ENCODE measurements at places on chromosomes 7 and 10. TPM values are rescaled to one million over a fixed set of nuclear protein-coding genes. Genes with fewer than 3 reads are reported as not detected.

Gene COBL
- 38.3 TPM for total RNA-seq

Gene AMPH
- total RNA-seq = 1.1 TPM

Gene CPXM2
- total RNA-seq = 0.45 TPM

Gene HOXA9
- total RNA-seq = not detected

Gene AKR1D1
- total RNA-seq = 206 TPM

Gene MYO1G
- total RNA-seq = 1.0 TPM

Gene GOLGA7B
- 0.53 TPM for total RNA-seq

Gene GPR26
- total RNA-seq = not detected

Gene ZFAND2A
- total RNA-seq = 39.8 TPM

Gene GOT1
- total RNA-seq = 107 TPM

Gene CLRN3
- total RNA-seq = 25.1 TPM

- DNase-seq = no peak
These were observed 86.9 kb downstream of the MPP7 start for GRCh38 chr10:28215930-28216329.

- DNase-seq = no peak
These were observed 784.0 kb downstream of the SUGCT start for GRCh38 chr7:40918701-40919271.

DNA sequence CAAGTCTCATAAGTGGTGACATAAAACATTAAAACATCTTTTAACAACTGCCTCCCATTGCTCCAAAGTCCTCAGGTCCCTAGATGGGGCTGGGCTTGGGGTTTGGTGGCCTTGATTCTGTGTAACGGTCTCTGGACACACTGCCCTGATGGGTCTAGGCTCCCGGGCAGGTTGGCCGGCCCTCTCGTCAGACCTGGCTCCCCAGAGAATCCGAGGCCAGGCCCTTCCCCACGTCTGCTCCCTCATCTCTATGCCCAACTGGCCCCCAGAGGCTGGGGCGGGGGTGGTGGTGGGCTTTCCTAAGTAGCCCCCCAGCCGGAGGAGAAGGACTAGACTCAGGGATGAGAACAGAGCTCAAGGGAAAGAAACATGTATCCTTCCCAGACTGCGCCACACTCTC, 31.5 kb upstream of the EFCAB10 start:
- DNase-seq = no peak

- DNase-seq = peak; percentile 23
These were observed 41.3 kb upstream of the PPP2R2D start for GRCh38 chr10:131859341-131860020.

DNA sequence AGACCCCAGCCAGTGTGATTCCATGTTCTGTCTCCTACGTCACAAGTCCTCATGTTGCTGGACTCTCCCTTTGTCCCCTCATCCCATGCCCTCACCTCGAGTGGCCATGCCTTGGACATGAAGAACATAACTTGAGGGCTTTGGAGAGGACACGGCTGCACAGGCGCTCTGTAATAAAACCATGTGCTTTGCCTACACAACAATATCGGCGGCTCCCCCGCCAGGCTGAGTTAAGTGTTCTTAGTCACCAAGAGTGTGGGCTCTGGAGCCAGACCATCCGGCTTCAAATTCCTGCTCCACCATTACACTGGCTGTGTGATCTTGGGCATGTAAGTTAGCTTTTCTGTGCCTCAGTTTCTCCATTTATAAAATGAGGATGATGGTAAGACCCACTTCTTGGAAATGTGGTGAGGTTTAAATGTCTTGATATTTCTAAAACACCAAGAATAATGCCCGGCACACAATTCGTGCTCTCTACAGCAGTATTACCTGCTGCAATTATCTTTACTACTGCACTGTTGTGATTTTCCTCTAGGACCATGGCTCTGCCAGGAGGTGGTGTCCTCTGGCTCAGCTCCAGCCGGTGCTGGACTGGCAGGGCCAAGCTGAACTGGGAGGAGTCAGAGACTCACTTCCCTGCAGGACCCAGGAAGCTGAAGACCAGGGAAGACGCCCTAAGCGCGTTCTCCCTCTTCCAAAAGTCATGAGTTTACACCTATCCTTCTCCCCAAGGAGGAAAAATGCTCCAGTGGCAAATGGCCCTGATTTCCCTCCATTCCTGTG, 15.7 kb downstream of the SLIT1 start:
- DNase-seq = peak; percentile 52

DNA sequence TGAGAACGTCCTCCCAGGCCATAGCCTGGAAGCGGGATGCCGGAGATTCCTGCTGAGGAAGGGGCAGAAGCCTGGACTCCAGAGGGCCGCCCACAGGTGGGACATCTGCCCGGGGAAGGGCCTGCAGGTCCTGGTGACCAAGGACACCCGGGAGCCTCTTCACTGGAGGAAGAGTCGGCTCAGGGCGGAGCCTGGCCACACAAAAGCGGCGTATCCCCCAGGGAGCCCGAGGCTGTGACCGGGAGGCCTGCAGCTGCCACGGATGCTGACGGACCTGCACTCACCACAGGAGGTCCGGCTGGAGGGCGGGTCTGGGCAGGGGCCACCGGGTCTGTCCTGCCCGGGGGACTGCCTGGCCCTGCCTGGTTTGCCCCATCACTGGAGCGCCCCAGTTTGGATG, 15.5 kb upstream of the ADGRA1 start:
- no peak for DNase-seq

DNA sequence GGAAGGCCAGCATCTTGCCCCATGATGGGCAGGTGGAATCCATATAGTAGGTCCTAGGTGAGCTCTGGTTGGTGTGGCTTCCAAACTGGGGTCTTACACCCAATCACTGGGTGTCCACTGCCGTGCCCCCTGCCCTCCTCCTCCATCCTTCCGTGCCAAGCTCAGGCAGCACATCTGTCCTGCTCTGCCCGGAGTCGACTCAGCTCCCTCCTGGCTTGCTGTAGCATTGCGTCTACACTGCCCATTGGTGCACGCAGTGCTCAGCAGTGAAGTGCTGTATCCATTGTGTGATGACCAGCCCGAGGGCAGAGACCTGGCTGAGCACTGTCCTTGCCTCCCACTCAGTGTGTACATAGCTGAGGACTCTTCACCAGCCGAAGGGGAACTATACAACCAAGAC, 148.4 kb downstream of the ADAM12 start:
- DNase-seq = no peak

DNA sequence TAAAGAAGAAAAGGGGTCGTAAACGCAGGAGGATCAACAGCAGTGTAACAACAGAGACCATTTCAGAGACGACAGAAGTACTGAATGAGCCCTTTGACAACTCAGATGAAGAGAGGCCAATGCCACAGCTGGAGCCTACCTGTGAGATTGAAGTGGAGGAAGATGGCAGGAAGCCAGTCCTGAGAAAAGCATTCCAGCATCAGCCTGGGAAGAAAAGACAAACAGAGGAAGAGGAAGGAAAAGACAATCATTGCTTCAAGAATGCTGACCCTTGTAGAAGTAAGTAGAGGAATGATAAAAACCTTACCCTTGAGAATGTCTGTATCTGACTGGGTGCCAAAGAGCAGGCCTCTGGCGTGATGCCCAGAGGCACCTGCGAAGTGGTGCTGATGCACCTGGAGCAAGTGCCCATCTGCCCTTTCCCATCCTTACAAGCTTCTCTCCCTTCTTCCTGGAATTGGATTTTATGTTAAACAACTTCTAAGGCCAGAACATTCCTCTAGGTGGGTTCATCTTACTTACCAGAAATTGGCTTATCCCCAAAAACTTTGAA, 86.4 kb upstream of the SAMD8 start:
- DNase-seq = no peak

GRCh38 chr7:79268730-79269129, 184.7 kb downstream of the MAGI2 start:
- no peak for DNase-seq

DNA sequence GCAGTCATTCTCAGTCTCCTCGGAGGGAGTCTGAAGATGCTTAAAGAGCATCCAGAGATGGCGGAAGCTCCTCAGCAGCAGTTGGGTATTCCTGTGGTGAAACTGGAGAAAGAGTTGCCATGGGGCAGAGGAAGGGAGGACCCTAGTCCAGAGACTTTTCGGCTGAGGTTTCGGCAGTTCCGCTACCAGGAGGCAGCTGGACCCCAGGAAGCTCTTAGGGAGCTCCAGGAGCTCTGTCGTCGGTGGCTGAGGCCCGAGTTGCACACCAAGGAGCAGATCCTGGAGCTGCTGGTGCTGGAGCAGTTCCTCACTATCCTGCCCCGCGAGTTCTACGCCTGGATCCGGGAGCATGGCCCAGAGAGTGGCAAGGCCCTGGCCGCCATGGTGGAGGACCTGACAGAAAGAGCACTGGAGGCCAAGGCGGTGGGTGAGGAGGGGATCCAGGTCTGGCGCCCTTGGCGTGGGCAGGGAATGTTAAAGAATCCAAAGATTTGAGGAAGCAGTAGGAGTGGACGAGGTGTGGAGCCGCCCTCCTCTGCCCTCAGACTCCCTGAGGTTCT, 2.9 kb downstream of the ZSCAN25 start:
- DNase-seq = no peak

GRCh38 chr10:17113889-17114540, 15.6 kb downstream of the CUBN start:
- no peak for DNase-seq

DNA sequence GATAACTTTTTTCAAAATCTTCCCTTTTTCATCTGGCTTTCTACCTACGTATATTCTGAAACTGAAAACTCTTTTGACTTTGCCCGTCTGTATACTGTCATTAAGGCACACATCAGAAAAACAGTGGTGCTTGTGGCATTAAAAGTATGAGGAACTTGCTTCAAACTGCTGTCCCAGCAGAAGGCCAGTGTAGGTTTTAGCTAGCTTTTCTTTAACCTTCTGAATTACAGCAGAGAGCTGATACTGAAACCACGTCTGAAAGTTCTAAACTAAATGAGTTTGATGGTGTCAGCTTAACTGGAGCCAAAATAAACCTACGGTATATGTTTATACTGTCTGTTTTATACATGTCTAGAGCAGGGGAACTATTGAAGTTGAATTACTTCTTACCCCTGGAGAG, 283.4 kb downstream of the TFEC start:
- DNase-seq = no peak

- DNase-seq = no peak
These were observed 9.7 kb upstream of the ZNF485 start for GRCh38 chr10:43596546-43596945.

- DNase-seq = no peak
These were observed 587 bp downstream of the HOXA10 start for GRCh38 chr7:27173511-27173955.

DNA sequence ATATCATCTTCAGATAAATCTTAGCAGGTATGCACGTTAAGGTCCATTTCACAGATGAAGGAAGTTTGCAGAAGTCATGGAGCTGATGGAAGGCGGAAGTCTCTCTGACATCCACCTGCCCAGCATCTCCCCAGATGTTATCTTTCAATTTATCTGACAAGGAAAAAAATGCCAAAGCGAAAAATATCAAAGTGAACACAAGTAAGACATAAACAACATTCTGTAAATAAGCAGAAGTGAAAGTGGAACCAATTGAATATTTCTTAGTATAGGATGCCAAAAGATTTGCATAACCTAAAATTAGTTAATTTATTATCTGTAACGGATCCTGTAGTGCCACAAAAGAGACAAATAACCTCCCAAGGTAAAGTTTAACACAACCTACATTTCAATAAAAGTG, 73.6 kb upstream of the NEBL start:
- no peak for DNase-seq

DNA sequence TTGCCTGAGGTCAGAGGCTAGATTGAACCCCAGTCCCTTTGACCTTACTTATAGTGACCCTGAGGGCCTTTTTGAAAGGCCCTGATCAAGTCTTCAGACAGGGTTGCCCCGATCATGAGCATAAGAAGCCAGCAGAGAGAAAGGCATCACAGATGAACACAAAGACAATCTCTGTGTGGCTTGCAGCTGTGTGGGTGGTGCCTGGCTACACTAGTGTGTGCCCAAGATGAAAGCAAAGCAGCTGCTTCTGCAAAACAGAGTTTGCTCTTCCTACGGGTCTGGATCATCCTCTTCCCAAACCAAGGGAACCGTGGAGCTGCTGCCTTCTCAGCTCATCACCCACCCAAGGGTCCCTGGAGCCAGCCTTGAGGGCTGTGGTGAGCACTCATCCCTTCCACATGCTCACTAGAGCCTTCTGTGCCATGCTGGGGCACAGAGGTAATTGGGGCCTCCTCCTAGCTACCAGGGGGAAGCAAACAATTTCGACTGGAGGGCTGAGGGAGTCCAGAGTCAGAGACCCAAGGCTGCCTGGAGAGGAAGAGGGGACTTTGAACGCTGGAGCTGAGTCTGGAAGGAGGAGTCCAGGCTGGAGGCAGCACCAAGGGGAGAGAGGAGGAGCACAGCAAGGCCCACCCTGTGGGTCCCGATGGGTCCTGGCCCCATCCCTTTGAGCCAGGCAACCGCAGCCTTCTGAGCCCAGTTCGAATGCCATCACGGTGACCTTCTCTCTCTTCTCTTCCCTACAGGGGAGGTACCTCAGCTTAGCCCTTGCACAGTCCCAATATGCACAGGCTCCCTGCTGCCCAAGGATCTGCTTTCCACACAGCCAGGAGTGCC, 42.3 kb downstream of the ANTXRL start:
- DNase-seq = no peak

DNA sequence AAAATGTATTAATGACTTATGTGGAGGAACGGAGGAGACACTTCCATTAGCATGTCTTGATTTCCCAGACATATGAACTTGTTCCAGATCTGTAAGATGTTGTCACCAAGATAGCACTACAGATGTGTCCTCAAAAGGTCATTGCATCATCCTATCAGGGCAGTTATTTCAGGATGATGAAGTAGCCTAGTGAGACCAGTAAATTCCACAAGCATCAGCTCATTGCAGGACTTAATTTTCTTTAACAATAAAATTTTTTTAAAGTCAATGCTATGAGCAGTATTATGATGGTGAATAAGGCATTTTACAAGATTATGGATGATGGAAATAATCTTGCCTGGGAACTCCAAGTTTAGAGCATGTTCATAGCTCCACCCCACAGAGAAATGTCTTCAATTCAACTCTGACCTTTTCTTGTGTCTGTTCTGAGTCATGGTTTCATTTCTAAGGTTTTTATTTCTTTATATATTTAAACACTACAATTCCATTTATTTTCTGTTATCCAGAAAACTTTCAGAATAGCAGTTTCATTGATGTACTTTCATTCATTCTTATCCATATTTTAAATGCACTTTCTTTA, 1203.3 kb upstream of the CELF2 start:
- no peak for DNase-seq

Measured in left lobe of liver (tissue), 2 donors.